Bronchial epithelial cell (primary cell): ENCODE measurements at places on chromosomes 3 and 15.

DNA sequence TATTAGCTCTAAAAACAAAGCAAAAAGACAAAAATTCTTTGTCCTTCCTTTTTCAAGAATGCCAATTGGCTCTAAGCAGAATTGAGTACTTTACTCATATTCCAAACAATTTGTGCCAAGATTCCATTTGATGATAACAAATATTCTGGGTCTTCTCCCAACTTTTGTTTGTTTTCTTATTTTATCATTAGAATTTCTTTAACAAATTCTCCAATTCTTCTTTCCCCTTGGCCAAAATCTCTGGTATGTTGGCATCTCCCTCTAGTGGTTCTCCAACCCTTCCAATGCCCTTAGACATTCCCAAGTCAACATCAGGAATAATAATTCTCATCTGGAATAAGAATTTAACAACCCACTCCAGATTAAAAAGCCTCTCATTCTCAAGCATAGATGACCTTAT is 5.3 kb downstream of the CPOX start:
- DNase-seq = no peak

DNA sequence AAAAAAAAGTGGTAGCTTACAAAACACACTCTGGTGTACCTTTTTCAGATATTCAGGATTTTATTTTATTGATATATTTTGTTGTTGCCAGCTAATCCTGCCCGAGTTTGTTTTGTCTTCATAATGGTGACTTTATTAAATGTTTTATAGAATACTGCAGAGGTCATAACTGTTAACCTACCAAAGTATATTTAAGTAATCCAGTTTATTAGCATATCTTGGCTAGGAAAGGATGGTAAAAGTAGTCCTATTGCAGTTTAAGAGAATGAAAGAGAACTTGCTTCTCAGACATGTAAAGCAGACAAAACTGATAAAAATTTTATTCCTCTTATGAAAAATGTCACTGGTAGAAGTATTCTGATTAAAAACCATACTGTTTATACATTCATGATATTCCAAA is 59.2 kb upstream of the IGSF10 start:
- DNase-seq = no peak

- peak; percentile 59 for DNase-seq
These were observed 39.6 kb downstream of the TGM4 start for GRCh38 chr3:44913868-44914468.

DNA sequence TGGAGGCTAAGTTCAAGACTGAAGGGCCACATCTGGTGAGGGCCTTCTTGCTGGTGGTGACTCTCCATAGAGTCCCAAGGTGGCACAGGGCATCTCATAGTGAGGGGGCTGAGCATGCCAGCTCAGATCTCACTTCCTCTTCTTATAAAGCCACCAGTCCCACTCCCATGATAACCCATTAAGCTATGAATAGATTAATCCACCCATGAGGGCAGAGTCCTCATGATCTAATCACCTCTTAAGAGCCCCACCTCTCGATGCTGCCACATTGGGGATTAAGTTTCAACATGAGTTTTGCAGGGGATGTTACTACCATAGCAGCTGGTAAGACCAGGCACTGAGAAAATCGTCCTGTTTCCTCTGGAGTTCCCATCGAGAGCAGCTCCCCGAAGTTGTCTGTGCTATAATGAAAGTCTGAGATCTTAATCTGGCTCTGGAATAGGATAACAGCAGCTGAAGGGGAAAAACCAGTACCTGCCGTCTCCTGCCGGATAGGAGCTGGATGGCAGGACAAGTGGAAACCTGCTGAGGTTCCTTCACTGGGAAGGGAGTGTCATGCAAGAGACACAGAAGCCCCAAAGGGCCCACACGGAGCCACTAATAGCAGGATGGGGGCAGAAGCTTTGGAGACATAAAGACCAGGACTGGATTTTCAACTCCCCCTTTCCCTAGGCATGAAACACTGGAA is 79.5 kb upstream of the EPHB3 start:
- DNase-seq = peak; percentile 48

- no peak for DNase-seq
These were observed 6.7 kb upstream of the CMTM7 start for GRCh38 chr3:32384938-32385337.

DNA sequence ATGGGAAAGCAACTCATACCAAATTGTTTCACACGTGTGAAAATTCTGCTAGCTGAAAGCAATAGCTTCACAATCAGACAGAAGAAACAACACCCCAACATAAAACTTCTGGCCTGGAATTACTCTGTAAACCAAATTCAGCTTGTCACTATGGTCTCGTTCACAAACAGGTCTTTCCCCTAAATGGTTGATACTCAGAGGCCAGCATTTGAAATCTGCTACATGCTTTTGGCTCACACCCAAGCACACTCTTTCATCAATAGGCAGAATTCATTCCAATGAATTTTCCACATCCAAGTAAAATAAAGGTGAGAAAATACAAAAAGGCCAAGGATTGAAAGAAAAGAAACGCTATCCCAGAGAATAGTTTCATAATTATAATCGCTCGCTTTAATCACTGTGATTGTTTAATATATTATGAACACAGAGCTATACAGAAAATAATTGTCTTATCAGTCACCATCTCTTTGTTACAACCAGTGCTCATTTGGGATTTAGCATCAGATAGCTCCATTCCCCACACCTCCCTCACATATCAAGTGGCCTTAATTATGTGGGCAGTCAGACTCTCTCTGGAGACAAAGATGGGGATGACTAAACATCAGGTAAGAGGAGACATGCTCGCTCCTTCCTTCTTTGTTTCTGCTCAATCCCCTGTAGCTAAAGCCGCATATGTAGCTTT is 503.8 kb upstream of the ARRDC4 start:
- no peak for DNase-seq

- no peak for DNase-seq
These were observed 217.9 kb downstream of the SATB1 start for GRCh38 chr3:18207226-18207625.

- DNase-seq = peak; percentile 5
These were observed 18.3 kb upstream of the ONECUT1 start for GRCh38 chr15:52808441-52808840.

DNA sequence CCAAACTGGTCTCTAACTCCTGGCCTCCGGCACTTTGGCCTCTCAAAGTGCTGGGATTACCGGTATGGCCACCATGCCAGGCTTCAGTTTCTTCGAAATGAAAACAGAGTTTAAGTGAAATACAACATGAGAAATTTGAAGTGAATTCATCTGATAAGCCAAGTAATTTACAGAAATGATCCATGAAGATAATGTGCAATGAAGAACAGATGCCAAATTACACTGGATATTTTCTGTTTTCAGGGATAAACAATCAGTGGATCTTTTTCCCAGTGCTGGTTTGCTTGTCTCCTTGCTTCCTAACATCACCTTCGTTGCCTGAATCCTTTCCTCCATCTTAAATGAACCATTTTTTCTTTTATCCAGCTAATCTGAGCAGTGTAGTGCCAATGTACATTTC is 46.2 kb upstream of the SUCLG2 start:
- no peak for DNase-seq

- DNase-seq = no peak
These were observed 77.9 kb upstream of the IGSF10 start for GRCh38 chr3:151538456-151539393.

- no peak for DNase-seq
These were observed 5.0 kb downstream of the IFT80 start for GRCh38 chr3:160394009-160394392.
